ENCODE measurements at places on chromosomes 1 and 21.

- no peak for DNase-seq
Observed at GRCh38 chr1:53979712-53980450, 33.7 kb downstream of the LRRC42 start.

- DNase-seq = no peak
Observed at GRCh38 chr1:157390651-157391050, 161.7 kb downstream of the FCRL5 start.

- no peak for DNase-seq
Observed at GRCh38 chr21:33394260-33394659, 9.0 kb upstream of the IFNGR2 start.

- DNase-seq = no peak
Observed at GRCh38 chr1:99777752-99778151, 11.3 kb upstream of the FRRS1 start.

DNA sequence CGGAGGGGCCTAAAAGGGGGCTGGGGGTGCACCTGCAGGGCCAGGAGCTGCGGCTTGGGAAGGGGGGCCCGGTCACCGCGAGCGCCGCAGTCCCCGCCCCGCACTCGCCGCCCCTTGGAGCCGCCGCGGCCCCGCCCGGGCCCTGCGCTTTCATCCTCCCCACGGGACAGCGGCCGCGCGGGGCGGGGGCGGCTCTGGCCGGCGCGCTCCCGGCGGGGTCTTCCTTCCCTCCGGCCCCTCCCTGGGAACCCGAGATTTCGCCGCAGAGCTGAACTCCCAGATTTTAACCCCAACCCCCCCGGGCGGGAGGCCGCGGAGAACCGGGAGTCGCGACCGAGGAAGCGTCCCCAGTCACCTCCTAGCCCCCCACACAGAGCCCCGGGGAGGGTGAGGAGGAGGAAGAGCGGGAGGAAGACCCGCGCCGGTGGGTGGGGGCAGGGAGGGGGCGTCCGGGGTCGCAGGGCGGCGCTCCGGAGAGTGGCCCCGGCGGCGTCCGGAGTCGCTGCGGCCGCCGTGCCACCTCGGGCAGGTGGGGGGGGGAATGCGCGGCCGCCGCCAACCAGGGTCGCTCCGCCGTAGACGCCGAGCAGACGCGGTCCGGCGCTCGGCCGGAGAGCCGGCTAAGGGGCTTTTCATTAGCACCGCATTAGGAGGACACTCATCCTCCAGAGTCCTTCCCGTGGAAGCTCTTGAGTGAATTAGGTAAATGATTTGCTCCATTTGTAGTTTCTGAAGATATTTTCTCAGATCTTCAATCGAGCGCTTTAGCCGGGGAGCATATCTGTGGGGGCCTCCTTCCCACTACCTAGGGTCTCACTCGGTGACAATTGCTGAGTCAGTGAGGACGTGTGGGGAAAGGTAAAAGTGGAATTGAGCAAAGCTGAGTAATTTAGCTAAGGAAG lies 31.6 kb upstream of the NFIA start:
- no peak for DNase-seq

DNA sequence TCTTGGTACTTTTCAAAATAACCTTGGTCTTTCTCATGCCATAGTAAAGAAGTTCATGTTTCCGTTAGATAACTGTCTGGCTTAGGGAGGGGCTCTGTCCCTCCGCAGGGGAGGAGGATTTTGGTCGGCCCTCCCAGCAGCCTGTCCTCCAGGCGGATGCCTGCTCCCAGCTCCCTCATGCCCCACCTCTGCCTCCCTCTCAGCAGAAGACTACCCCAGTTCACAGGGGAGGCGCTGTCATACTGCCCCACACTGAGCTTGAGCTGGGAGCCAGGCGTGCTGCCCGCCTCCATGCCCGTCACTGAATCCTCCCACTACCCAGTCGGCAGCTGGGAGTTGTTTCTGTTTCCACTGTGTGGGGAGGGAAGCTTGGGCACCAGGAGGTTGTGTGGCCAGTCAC lies 127.3 kb downstream of the CAMTA1 start:
- DNase-seq = no peak

- DNase-seq = no peak
Observed at GRCh38 chr21:29430576-29430975, 131.9 kb downstream of the BACH1 start.

- no peak for DNase-seq
Observed at GRCh38 chr1:226310245-226310540, 1.2 kb upstream of the LIN9 start.

GRCh38 chr21:44006017-44006619 lies 6.0 kb upstream of the TRAPPC10 start:
- DNase-seq = no peak

GRCh38 chr1:66503841-66504470 lies 30.0 kb upstream of the SGIP1 start:
- DNase-seq = no peak

- DNase-seq = no peak
Observed at GRCh38 chr1:1304331-1305299, 3.1 kb downstream of the ACAP3 start.

GRCh38 chr21:38909929-38910328 lies 104.2 kb downstream of the ETS2 start:
- DNase-seq = no peak

GRCh38 chr1:203034422-203035110 lies 8.3 kb downstream of the PPFIA4 start:
- no peak for DNase-seq

- peak; percentile 35 for DNase-seq
Observed at GRCh38 chr1:24688621-24689195, 45.6 kb downstream of the SRRM1 start.

DNA sequence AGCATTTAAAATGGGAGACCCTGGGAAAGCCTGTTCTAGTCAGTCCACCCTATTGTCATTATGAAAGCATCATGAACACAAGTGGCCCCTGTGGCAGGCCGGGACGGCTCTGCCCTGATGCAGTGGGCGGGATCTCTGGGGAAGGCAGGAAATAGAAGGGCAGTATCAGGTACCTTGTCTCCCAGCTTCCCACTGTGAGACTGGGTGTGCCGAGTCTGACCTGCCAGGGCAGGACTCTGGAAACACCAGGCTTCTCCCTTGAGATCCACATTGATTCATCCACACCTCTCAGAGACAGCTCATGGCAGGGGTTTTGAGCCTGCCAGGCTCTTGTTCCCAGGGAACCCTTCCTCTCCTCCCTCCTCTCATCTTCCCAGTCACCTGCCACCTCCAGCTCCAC lies 24.5 kb upstream of the GNPAT start:
- DNase-seq = no peak

- DNase-seq = no peak
Observed at GRCh38 chr1:116743535-116743934, 10.7 kb upstream of the CD2 start.

GRCh38 chr1:65059930-65060538 lies 88.0 kb upstream of the AK4 start:
- DNase-seq = no peak

- DNase-seq = peak; percentile 64
Observed at GRCh38 chr1:28091043-28091781, 2.8 kb upstream of the EYA3 start.

- DNase-seq = peak; percentile 75
Observed at GRCh38 chr1:58784758-58785441, 1.1 kb upstream of the JUN start.

GRCh38 chr1:42922687-42923366 lies 35.8 kb downstream of the SLC2A1 start:
- DNase-seq = peak; percentile 65

DNA sequence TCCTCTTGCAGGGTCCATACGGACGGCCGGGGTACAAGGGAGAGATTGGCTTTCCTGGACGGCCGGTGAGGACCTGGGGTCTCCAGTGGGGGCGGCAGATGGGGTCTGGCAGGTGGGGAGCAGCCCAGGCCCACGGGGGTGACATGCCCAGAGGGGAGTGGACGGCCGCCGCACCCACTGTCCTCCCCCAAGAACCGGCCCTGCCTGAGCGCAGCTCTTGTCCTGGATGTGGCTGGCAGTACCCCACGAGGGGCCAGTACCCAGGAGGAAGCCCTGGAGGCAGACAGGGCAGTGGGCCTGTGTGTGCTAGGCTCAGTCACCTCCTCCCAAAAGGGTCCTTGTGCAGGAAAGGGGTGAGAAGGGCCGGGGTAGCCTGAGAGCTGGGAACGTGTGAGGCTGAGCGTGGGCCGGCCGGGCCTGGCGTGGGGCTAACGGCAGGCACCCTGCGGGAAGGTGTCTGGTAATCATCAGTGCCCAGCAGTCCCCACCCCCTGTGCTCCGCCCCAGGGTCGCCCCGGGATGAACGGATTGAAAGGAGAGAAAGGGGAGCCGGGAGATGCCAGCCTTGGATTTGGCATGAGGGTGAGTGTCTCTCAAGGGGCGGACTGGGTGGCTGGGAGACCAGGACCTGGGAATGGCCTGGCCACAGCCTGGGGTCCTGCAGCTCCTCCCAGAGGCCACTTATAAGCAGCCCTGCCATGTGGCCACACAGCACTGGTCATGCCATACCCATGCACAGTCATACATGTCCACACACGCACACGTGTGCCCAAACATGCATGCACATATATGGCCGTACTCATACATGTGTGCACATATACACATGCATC lies 47.2 kb downstream of the SLC19A1 start:
- DNase-seq = no peak

DNA sequence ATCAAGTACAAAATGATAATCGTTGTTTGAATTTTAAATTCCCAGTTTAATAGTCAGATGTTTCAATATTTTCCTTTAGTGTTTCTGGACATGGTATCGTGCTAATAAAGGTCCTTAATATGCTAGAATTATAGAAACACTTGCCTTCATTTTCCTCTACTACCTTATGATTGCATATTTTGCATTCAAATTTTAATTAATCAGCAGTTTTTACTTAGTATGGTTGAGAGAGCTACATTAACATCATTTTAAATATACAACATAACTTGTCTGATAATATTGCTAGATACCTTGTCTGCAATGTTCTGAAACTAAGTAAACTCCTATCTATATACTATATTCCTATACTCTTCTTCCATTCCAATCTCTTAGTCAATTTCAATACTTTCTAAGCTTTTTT lies 66.3 kb downstream of the USH2A start:
- no peak for DNase-seq

DNA sequence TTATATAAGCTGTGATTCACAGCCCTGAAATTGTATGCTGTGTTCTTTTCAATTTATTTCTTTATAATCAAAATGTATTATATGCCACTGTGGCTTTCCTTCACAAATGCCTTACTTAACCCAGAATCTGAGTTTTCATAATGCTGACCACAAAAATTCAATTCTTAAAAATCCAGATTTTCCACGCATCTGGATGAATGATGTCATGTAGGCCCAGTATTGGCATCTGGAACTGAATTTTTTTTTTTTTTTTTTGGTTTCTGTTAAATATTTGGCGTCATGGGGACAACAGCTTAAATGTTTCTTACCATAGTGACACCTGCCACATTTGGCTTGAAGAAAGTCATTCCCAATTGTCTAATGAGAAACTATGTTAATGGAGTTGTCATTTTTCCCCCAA lies 296.8 kb downstream of the TM2D1 start:
- DNase-seq = no peak

DNA sequence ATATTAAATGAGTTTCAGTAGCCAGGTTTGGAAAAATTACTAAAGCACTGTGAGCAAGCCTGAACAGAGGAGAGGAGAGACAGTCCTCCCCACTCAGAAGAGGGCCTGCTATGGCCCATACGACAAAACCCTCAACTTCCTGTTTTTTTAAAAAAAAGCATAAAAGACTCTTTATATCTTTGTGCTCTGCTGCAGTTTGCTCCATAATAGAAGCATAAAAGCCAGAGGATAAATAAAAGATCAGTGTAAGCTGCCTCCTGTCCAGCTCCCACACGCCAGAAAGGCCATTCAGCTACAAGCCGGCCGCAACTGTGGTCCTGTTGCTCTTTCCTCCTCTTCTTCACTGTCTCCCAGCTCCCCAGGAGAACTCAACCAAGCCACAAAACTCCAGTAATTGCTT lies 37.8 kb downstream of the NID1 start:
- DNase-seq = no peak

DNA sequence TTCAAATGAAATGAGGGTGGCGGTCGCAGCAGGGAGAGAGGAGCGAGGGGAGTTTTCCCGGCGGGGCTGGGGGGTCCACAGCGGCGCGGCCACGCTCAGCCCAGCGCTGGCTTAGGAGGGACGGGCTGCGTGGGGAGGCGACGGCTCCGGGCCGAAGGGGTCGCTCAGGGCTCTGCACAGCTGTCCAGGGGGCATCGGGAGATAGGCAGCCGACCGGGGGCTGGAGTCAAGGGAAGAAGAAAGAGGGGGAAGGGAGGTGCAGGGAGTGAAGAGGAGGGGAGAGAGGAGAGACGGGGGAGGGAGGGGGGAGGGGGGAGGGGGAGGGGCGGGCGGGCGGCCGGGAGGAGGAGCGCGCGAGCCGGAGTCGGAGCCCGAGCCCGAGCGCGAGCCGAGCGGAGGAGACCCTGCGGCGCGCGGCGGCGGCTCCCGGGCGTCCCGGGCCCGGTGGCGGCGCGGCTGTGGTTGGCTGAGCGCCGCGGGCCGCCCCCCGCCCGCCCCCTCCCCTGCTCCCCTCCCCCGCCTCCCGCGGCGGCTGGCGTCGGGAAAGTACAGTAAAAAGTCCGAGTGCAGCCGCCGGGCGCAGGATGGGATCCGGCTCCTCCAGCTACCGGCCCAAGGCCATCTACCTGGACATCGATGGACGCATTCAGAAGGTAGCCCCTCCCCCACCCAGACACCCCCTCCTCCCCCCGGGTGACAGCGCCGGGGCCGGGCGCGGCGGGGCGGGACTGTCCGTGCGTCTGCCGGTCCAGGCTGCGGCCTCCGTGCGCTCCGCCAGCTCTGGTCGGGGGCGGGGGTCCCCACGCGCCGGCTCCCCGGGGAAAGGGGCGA lies at the start of gene PDE9A:
Gene PDE9A (plus strand): TSS at position 391 of the 831 bp plus-strand sequence. CDS start 194 bp downstream, at position 585.
- peak; percentile 14 for DNase-seq

GRCh38 chr1:9720785-9721605 lies 69.5 kb downstream of the PIK3CD start:
- no peak for DNase-seq

DNA sequence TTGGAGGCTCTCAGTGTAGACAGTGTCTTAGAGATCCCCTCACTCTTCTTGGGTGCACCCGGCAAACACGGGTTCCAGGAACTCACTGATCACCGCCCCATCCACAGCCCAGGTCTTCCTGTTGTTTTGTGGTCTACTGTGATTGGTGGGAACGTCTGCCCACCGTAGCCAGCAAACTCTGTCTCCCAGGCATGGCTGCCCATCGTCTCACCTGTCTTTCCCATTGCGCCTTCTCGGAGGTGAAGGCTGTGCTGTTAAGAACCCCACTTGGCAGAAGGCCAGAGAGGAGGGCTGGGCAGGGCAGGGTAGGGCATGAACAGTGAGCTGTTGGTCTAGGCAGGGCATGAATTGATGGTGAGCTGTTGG lies 14.1 kb upstream of the KCNA2 start:
- DNase-seq = no peak

DNA sequence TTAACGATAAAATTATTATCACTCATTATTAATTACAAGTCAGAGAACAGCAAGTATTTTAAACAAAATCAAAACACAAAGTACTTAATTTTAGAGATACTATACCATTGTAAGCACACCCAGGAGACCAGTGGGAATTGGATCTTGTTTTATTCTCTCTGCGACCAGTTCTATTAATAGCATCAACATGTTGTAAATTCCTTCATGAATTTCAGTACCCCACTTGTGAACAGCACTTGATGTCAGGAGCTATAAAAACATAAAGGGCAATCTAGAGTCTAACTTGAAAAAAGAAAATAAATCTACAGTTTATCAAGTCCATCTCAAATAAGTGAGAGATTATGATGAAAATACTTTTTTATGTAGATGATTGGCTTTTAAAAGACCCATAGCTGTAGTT lies 42.9 kb downstream of the USP24 start:
- DNase-seq = no peak
